ENCODE measurements at places on chromosomes 12 and 14.
A peak's percentile ranks its signal among the peaks of the same experiment; 100 is the strongest.

GRCh38 chr12:3204143-3204542 lies 127.0 kb downstream of the TSPAN9 start:
- H3K4me1 ChIP-seq, result peaks cover 82% of the 10 kb centered on the region
- no peak overlapping the region for H3K4me3 ChIP-seq
- H3K36me3 ChIP-seq, result no peaks in the 10 kb centered on the region
- no peak for DNase-seq
- peak overlapping the region; percentile 94 for H3K27ac ChIP-seq
- H3K27me3 ChIP-seq, result no peaks in the 10 kb centered on the region

DNA sequence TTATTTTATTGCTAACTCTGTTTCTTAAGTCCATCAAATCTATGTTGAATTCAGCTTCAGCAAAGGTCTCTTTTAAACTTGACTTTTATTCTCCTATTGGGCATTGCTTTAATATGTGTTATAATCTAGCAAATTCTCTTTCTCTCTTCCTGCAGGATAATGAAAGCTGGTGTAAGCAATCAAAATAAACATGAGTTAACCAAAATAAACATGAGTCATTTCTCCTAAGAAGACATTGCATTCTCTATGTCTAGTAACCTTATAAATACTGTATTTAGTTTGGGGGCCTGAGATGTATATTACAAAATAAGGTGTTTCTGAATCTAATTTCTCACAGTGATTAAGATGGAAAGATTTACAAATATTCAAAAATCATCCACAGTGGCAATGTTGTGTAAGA lies 739.1 kb upstream of the ATXN7L3B start:
- H3K36me3 ChIP-seq, result no peaks in the 10 kb centered on the region
- no peaks in the 10 kb centered on the region for H3K27me3 ChIP-seq
- DNase-seq, result no peak
- no peak overlapping the region for H3K4me3 ChIP-seq
- H3K4me1 ChIP-seq, result no peaks in the 10 kb centered on the region
- no peak overlapping the region for H3K27ac ChIP-seq

DNA sequence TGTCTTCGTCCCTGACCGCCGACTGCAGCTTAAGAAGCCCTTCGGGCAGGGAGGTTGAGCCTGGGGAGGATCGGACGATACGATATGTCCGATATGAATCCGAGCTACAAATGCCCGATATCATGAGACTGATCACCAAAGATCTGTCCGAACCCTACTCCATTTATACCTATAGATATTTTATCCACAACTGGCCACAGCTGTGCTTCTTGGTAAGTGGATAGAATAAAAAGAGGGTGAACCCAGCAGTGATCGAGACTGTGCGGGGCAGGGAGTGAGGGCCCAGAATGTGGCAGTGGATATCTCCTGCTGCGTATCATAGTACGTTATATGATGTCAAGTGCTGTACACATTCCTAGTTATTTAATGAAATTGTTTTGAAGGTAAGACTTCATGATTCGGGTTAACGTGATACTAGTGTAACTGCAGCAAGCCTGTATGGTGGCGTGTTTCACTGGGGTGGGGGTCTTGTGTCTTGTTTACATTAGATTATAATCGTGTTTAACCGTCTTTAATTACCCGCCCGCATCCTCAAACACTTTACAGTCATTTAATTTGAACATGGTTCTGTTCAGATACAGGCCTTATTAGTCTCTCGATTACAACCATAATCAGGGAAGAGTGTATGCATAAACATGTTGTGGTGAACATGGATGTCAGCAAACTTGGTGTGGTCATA lies 1.3 kb downstream of the NAA30 start:
- peak overlapping the region; percentile 78 for H3K4me3 ChIP-seq
- no peaks in the 10 kb centered on the region for H3K4me1 ChIP-seq
- DNase-seq, result no peak
- no peaks in the 10 kb centered on the region for H3K36me3 ChIP-seq

GRCh38 chr14:63874223-63874622 lies 21.4 kb downstream of the SYNE2 start:
- H3K36me3 ChIP-seq, result no peaks in the 10 kb centered on the region
- no peaks in the 10 kb centered on the region for H3K27me3 ChIP-seq
- no peak overlapping the region for H3K4me3 ChIP-seq
- H3K4me1 ChIP-seq, result no peaks in the 10 kb centered on the region
- DNase-seq, result no peak

- H3K27ac ChIP-seq, result no peak overlapping the region
- H3K4me3 ChIP-seq, result no peak overlapping the region
- H3K27me3 ChIP-seq, result no peaks in the 10 kb centered on the region
- H3K36me3 ChIP-seq, result no peaks in the 10 kb centered on the region
These were observed 1392.4 kb upstream of the TMEM132C start for GRCh38 chr12:126874427-126875026.

- no peaks in the 10 kb centered on the region for H3K4me1 ChIP-seq
- no peak for DNase-seq
- no peak overlapping the region for H3K4me3 ChIP-seq
- H3K27me3 ChIP-seq, result no peaks in the 10 kb centered on the region
These were observed 51.7 kb downstream of the MGST1 start for GRCh38 chr12:16399101-16399500.

DNA sequence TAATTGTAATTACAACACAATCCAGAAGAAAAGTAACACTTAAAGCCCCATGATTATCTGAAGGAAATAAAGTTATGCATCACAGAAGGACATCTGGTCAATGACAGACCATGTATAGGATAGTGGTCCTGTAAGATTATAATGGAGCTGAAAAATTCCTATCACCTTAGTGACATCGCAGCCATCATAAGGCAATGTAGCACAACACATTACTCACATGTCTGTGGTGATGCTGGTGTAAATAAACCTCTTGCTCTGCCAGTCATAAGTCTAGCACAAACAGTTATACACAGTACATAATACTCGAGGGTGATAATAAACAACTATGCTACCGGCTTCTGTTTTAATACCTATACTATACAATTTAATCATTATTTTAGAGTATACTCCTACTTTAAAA lies 11.2 kb downstream of the ATG2B start:
- no peaks in the 10 kb centered on the region for H3K36me3 ChIP-seq
- H3K27me3 ChIP-seq, result no peaks in the 10 kb centered on the region
- no peak overlapping the region for H3K4me3 ChIP-seq
- H3K4me1 ChIP-seq, result no peaks in the 10 kb centered on the region

GRCh38 chr12:59698600-59698999 lies 102.8 kb downstream of the SLC16A7 start:
- no peaks in the 10 kb centered on the region for H3K36me3 ChIP-seq
- no peak for DNase-seq
- no peaks in the 10 kb centered on the region for H3K27me3 ChIP-seq
- no peak overlapping the region for H3K4me3 ChIP-seq

DNA sequence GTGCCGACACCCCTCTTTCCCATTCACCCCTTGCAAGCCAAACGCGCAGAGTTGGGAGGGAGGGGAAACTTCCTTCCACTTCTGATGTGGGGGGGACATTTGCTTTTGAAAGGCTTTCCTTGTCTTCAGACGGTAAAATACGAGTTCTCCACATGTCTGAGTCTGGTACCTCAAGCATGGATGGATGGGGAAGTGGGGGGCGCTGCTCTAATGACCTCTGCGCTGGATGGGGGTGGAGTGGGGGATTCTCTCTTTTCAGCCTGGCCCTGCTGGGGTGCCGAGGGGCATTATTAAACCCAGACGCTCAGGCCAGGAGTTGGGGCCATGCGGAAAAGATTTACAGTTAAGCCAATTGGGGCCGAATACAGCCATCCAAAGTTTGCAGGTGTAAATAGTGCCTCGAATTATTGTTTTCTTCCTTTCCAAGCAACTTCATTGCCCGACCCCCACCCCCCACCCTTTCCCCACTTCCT lies 9.1 kb upstream of the TBX3 start:
- H3K4me3 ChIP-seq, result peak overlapping the region; percentile 7
- peaks cover 49% of the 10 kb centered on the region for H3K27me3 ChIP-seq
- H3K4me1 ChIP-seq, result peaks cover 21% of the 10 kb centered on the region

GRCh38 chr12:80777587-80777986 lies 60.9 kb downstream of the MYF5 start:
- no peaks in the 10 kb centered on the region for H3K27me3 ChIP-seq
- H3K4me3 ChIP-seq, result no peak overlapping the region
- no peak for DNase-seq
- H3K4me1 ChIP-seq, result peaks cover 15% of the 10 kb centered on the region

DNA sequence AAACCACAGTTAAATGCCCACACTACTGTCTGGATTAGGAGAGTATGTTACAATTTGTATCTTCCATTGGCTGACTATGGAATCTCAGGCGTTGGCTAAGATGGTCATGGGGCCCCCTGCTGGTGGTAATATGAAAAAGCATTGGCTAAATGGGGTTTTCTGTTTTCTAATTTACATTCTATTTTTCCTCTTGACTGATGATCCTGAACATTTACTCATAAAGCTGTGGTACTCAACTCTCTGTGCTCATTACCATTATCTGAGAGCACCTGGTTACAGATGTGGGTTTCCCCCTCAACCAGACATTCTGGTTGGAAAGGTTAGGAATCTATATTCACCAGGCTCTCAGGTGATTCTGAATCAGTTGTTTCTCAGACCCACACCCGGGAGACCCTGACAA lies 64.8 kb downstream of the WSCD2 start:
- no peaks in the 10 kb centered on the region for H3K27me3 ChIP-seq
- no peak overlapping the region for H3K4me3 ChIP-seq
- H3K36me3 ChIP-seq, result no peaks in the 10 kb centered on the region
- peaks cover 9% of the 10 kb centered on the region for H3K4me1 ChIP-seq

DNA sequence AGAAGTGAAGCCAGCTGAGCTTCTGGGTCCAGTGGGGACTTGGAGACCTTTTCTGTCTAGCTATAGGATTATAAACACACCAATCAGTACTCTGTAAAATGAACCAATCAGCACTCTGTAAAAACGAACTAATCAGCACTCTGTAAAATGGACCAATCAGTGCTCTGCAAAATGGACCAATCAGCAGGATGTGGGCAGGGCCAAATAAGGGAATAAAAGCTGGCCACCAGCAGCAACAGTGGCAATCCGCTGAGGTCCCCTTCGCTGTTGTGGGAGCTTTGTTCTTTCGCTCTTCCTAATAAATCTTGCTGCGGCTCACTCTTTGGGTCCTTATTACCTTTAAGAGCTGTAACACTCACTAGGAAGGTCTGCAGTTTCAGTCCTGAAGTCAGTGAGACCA lies 72.3 kb downstream of the NTS start:
- H3K27me3 ChIP-seq, result no peaks in the 10 kb centered on the region
- H3K4me1 ChIP-seq, result no peaks in the 10 kb centered on the region
- H3K4me3 ChIP-seq, result no peak overlapping the region

GRCh38 chr12:30996752-30997151 lies 70.2 kb downstream of the TSPAN11 start:
- H3K4me1 ChIP-seq, result no peaks in the 10 kb centered on the region
- no peaks in the 10 kb centered on the region for H3K27me3 ChIP-seq
- H3K36me3 ChIP-seq, result no peaks in the 10 kb centered on the region
- H3K4me3 ChIP-seq, result no peak overlapping the region
- no peak overlapping the region for H3K27ac ChIP-seq
- no peak for DNase-seq

- H3K27me3 ChIP-seq, result no peaks in the 10 kb centered on the region
- H3K27ac ChIP-seq, result no peak overlapping the region
- H3K4me3 ChIP-seq, result no peak overlapping the region
- no peak for DNase-seq
- no peaks in the 10 kb centered on the region for H3K36me3 ChIP-seq
These were observed 142.2 kb downstream of the SLC15A5 start for GRCh38 chr12:16135323-16135722.

- peak; percentile 28 for DNase-seq
- H3K36me3 ChIP-seq, result peaks cover 80% of the 10 kb centered on the region
- H3K27ac ChIP-seq, result no peak overlapping the region
- H3K27me3 ChIP-seq, result no peaks in the 10 kb centered on the region
These were observed 30.9 kb downstream of the CKB start for GRCh38 chr14:103491691-103492090.

DNA sequence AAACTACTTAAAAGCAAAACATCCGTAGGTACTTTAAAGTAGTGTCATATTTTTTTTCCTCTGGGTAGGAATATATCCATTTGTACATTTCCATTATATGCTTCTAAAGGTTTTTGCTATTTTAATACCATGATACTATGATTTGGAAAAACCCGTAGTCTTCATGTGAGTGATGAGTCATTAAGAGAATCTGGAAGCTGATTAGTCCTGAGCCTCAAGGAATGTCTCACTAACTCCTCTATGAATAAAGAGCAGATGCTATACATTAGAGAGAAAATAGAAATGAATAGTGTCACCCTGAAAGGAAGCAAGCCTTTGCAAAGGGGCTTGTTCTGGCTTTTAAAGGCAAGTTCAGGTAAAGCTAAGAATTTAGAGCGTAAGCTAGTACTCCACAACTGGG lies 432.1 kb downstream of the CCDC91 start:
- H3K4me3 ChIP-seq, result no peak overlapping the region
- no peaks in the 10 kb centered on the region for H3K4me1 ChIP-seq

DNA sequence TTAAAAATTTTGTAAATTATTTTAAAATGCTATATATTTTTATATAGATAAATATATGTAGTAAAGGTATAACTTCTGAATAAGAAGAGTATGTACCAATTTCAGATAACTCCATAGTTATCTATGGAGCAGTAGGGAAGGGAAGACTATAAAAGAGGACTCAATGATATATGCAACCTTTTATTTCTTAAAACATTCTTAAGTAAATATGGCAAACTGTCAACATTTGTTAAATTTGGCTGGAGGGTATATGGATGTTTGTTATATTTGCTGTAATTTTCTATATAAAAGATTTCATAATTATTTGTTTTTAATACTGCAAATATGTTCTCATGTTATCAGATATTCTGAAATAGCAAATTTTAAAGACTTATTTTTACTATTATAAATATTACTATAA lies 38.3 kb upstream of the TSPAN11 start:
- H3K36me3 ChIP-seq, result no peaks in the 10 kb centered on the region
- H3K27ac ChIP-seq, result no peak overlapping the region
- no peaks in the 10 kb centered on the region for H3K27me3 ChIP-seq
- no peak for DNase-seq

Data from right atrium auricular region (tissue), 2 donors.